ENCODE measurements at places on chromosomes 1 and 21.

DNA sequence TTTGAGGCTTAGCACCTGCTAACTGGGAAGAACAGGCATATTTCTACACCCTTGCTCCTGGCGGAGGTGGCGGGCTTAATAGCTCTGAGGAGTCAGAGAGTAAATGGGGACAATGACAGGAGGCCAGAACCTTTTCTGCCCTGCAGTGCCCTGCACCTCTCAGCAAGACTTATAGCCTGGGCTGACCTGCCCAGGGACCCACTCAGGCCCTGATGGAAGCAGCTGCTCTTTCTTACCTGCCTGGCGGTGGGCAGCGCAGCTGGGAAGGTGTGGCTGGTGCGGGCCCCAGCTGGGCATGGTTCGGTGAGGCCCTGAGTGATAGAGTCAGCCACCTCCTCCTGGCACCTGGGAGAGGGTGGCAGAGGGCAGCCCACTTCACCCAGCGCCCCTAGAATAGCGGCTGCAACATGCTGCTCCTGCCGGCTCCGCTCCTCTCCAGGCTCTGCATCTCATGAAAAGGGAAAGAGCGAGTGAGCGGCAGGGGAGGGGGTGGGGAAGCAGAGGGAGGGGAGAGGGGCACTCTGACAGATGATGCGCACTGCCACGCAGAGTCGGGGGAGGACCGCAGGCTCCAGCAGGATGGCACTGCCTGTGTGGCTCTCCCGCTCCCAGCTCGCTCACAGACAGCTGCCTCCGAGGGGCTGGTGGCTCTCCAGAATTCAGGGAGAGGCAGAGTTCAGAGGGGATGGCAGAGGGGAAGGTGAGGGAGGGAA is at the start of gene RGS8:
TSS of gene RGS8 (minus strand) at position 472 of the 713 bp plus-strand sequence. CDS start 14,938 bp downstream, outside the sequence.
- H3K4me3 ChIP-seq, result no peak within 1 kb of the TSS
- no peaks in the 10 kb centered on the region for H3K4me1 ChIP-seq
- no peak within 1 kb of the TSS for H3K27ac ChIP-seq
- no peaks in the 10 kb centered on the region for H3K36me3 ChIP-seq
- H3K27me3 ChIP-seq, result peaks cover 6% of the 10 kb centered on the region
- DNase-seq, result no peak

- no peak overlapping the region for H3K4me3 ChIP-seq
- no peak for DNase-seq
- no peaks in the 10 kb centered on the region for H3K27me3 ChIP-seq
- H3K27ac ChIP-seq, result no peak overlapping the region
These were observed 16.1 kb upstream of the CLDN8 start for GRCh38 chr21:30232011-30232410.

DNA sequence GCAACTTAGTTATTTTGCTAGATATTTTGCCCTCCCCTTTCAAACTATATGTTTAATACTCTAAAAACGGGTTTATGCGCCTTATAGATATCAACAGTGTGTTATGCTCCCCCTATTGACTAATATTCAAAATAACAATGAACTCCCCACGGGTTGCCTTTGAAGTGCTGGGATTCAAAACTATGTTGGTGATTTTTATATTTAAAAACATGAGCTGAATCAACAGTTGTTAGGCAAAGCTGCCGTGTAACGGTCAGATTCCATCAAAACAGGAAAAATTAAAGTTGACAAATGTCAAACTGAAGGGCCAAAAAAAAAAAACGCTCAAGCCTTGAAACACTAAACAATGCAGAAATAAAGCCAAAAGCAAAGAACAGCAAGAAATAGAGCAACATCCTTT is 2.5 kb downstream of the TGFBR3 start:
- H3K27ac ChIP-seq, result no peak overlapping the region
- no peak for DNase-seq
- no peaks in the 10 kb centered on the region for H3K36me3 ChIP-seq
- no peak overlapping the region for H3K4me3 ChIP-seq
- H3K27me3 ChIP-seq, result peaks cover 8% of the 10 kb centered on the region

DNA sequence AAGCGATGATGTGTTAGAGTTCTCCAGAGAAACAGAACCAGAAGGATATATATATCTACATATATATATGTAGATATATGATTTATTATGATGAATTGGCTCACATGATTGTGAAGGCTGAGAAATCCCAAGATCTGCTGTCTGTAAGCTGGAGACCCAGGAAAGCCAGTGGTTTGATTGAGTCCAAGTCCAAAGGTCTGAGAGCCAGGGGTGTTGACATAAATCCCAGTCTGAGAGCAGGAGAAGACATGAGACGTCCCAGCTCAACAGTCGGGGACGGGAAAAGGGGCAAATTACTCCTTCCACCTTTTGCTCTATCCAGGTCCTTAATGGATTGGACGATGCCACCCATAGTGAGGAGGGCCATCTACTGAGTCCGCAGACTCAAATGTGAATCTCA is 126.6 kb downstream of the PRDM2 start:
- H3K4me3 ChIP-seq, result no peak overlapping the region
- peaks cover 5% of the 10 kb centered on the region for H3K36me3 ChIP-seq
- no peak for DNase-seq
- no peak overlapping the region for H3K27ac ChIP-seq
- peaks cover 17% of the 10 kb centered on the region for H3K27me3 ChIP-seq
- H3K4me1 ChIP-seq, result no peaks in the 10 kb centered on the region

DNA sequence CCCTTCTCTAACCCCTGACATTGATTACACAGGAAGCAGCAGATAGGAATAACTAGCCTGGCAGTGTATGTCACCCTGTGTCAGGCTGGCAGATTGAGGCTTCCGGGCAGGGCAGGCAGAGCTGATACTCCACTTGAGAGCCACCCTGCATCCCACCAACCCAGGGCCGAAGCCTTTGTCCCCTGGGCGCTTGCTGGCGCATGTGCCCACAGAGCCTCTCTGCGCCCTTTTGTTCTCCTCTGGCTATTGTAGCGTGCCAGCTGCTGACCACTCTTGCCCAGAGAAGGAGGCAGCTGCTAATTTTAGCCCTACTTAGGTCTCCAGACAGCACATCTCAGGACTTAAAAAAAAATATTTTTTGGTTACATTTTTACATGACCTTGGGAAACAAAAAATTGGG is 304.9 kb downstream of the HHAT start:
- no peaks in the 10 kb centered on the region for H3K27me3 ChIP-seq
- H3K27ac ChIP-seq, result no peak overlapping the region
- no peak for DNase-seq

DNA sequence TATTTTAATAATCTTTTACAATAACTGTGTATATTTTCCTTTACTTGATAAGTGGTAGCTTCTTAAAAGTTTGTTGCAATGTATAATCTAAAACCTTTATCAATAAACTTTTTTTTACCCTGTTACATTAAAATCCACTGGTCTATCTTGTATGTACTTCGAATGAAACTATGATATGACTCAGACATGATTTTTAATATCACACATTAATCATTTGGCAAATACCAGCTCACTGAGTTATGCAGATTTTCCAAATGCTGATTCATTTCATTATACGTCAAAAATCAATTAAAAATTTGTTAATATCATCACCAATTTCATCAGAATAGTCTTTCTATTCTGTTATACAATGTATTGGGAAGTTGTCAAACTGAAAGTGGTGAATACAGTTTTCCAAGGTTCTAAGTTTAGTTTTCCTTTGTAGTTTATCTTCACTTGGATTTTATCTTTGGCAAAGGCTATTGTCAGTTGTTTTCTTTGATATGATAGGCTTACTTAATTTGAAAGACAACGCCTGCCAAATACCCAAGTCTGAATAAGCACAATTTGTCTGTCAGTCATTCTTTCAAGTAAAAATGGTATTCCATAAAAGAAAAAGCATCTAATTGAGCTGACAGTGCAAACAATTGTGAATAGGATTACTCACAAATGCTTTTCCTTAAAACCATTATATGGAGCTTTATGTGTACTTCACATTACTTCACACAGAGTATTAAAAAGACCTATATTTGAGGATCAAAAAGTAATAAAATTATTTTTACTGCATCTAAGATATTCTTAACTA is 127.0 kb downstream of the NME7 start:
- H3K4me3 ChIP-seq, result no peak overlapping the region
- no peaks in the 10 kb centered on the region for H3K4me1 ChIP-seq
- DNase-seq, result no peak
- H3K36me3 ChIP-seq, result no peaks in the 10 kb centered on the region

GRCh38 chr1:114219172-114219868 is 65.7 kb upstream of the SYT6 start:
- H3K4me1 ChIP-seq, result no peaks in the 10 kb centered on the region
- no peaks in the 10 kb centered on the region for H3K27me3 ChIP-seq
- no peak overlapping the region for H3K27ac ChIP-seq
- no peak overlapping the region for H3K4me3 ChIP-seq
- no peak for DNase-seq

GRCh38 chr1:172498857-172499256 is 34.1 kb upstream of the SUCO start:
- no peaks in the 10 kb centered on the region for H3K27me3 ChIP-seq
- no peak for DNase-seq
- no peak overlapping the region for H3K4me3 ChIP-seq
- H3K36me3 ChIP-seq, result no peaks in the 10 kb centered on the region
- H3K27ac ChIP-seq, result no peak overlapping the region

GRCh38 chr1:172390683-172391551 is 29.6 kb upstream of the C1orf105 start:
- no peaks in the 10 kb centered on the region for H3K27me3 ChIP-seq
- DNase-seq, result no peak
- no peak overlapping the region for H3K4me3 ChIP-seq
- H3K4me1 ChIP-seq, result peaks cover 16% of the 10 kb centered on the region

- no peak for DNase-seq
- peaks cover 17% of the 10 kb centered on the region for H3K36me3 ChIP-seq
- H3K27ac ChIP-seq, result no peak overlapping the region
- no peaks in the 10 kb centered on the region for H3K27me3 ChIP-seq
- H3K4me3 ChIP-seq, result no peak overlapping the region
These were observed 13.1 kb downstream of the SLC19A1 start for GRCh38 chr21:45528981-45529784.

GRCh38 chr1:33738976-33739375 is 124.9 kb upstream of the HMGB4 start:
- H3K4me1 ChIP-seq, result no peaks in the 10 kb centered on the region
- no peak overlapping the region for H3K4me3 ChIP-seq
- H3K27me3 ChIP-seq, result no peaks in the 10 kb centered on the region
- DNase-seq, result no peak
- H3K27ac ChIP-seq, result no peak overlapping the region
- no peaks in the 10 kb centered on the region for H3K36me3 ChIP-seq

GRCh38 chr1:24309762-24310485 is 9.2 kb upstream of the GRHL3 start:
- H3K27ac ChIP-seq, result no peak overlapping the region
- H3K36me3 ChIP-seq, result no peaks in the 10 kb centered on the region
- no peak overlapping the region for H3K4me3 ChIP-seq
- no peaks in the 10 kb centered on the region for H3K27me3 ChIP-seq

DNA sequence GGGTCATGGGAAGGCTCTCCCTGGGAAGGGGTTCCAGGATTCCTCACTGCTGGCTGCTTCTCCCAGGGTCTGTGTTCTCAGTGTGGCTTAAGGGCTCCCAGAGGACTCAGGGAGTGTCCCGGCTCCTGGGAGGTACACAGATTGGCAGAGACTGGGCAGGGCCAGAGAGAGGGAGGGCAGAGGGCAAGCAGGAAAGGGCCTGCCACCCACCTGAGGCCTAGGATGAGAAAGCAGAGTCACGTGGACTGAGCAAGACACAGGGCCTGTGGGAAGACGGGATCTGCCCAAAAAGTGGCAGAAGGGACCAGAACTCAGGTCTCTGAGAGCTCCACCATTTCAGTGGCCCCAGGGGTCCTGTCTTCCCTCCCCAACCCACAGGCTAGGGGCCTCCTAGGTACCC is 871 bp downstream of the SLFNL1 start:
- H3K27me3 ChIP-seq, result no peaks in the 10 kb centered on the region
- no peak overlapping the region for H3K27ac ChIP-seq
- peaks cover 3% of the 10 kb centered on the region for H3K36me3 ChIP-seq

Measured in T-cell (primary cell).